NCI-H1092 treated with DMSO at 0.1 percent for 48 hours (cell line): ENCODE measurements at places on chromosomes 3 and 15.
A peak's percentile ranks its signal among the peaks of the same experiment; 100 is the strongest.

DNA sequence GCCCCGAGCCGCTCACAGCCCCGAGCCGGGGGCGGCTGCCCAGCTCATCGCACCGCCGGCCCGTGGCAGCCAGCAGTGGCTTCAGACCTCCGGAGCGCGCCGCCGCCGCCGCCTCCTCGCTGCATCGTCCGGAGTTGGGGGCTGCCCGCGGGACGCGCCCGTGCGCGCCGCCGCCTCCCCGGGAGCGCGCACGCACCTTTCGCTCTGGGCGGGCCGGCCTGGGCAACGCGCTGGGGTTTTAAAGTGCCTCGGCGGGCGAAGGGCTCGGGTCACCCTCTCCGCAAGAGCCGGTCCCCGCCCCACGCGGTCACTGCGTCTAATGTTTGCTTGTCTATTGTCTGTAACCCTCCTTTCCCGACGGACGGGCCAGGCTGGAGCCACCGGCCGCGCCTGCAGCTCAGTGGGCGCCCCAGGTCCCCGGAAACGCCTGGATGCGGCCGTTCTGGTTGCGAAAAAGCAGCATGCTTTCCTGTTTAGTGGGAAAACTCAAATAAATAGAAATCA lies at the start of gene RYK:
TSS of gene RYK (minus strand) at position 143 of the 504 bp plus-strand sequence. CDS start 205 bp downstream, outside the sequence.
- peak; percentile 78 for DNase-seq

DNA sequence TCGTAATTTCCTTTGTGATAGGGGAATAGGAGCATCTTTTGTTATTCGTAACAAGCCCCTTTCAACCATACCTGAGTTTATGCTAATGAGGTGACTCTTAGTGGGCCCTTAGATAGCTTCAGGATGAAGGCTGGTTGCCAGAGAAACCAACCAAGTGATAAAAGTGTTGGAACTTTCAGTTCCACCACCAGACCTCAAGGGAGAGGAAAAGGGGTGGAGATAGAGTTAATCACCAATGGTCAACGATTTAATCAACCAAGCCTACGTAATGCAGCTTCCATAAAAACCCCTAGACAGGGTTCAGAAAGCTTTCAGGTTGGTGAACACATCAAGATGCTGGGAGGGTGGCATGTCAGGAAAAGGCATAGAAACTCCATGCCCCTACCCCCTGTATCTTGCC lies 33.0 kb downstream of the HERC1 start:
- DNase-seq, result no peak

- DNase-seq, result no peak
These were observed 27.9 kb upstream of the TBC1D21 start for GRCh38 chr15:73845507-73845906.

DNA sequence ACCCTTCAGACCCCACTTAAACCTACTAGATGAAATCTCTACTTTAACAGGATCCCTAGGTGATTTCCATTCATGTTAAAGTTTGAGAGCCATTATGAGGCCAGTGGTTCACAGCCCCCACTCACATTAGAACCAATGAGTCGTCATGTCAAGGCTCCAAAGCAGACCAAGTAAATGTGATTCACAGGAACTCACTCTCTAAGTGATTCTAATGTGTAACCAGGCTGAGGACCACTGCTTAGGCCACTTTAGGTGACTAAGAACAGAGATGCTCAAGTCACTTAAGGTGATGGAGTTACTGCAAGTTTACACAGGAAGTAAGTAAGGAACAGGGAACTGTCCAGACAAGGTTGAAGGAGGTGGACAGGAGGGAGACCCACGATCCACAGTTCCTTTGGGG lies 7.7 kb downstream of the GALNT15 start:
- DNase-seq, result no peak

- peak; percentile 5 for DNase-seq
These were observed 53.5 kb downstream of the MSL2 start for GRCh38 chr3:136142592-136142991.

GRCh38 chr15:30872341-30872748 lies 31.4 kb upstream of the FAN1 start:
- DNase-seq, result no peak
